ENCODE measurements at places on chromosomes 6 and 20.
A peak's percentile ranks its signal among the peaks of the same experiment; 100 is the strongest.

DNA sequence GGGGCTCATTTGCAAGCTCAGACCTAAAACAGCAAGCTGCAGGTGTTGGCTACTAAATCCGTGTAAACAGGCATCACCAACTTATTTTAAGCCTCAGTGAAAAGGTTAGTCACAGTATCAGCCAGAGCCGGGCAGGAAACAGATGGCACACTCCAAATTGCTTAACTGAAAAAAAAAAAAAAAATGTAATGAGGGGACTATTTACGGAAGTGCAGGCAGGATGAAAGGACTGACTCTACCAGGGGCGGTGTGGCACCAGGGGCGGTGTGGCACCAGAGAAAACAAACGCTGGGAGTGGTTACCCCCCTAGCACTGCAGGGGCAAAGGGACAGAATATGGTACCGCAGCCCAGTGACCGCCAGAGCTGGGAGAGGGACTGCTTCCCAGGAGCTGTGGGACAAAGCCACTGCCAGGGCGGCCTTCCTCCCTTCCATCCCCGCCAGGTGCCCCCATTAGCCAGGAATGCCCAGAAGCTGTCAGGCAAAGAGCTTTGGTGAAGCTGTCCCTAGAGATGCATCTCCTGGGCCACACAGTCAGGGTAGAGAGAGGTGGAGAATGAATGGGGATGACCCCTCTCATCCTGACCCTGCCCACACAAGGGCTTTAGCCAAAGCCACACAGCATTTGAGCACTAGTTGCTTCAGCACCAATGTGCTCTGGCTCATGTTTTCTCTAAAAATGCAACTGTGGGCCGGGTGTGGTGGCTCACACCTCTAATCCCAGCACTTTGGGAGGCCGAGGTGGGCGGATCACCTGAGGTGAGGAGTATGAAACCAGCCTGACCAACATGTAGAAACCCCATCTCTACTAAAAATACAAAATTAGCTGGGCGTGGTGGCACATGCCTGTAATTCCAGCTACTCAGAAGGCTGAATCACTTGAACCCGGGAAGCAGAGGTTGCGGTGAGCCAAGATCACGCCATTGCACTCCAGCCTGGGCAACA, 39.6 kb upstream of the GFOD1 start:
- peak; percentile 17 for DNase-seq
- no peaks in the 10 kb centered on the region for H3K36me3 ChIP-seq
- H3K27me3 ChIP-seq: no peaks in the 10 kb centered on the region
- no peak overlapping the region for H3K27ac ChIP-seq
- no peak overlapping the region for H3K4me3 ChIP-seq

DNA sequence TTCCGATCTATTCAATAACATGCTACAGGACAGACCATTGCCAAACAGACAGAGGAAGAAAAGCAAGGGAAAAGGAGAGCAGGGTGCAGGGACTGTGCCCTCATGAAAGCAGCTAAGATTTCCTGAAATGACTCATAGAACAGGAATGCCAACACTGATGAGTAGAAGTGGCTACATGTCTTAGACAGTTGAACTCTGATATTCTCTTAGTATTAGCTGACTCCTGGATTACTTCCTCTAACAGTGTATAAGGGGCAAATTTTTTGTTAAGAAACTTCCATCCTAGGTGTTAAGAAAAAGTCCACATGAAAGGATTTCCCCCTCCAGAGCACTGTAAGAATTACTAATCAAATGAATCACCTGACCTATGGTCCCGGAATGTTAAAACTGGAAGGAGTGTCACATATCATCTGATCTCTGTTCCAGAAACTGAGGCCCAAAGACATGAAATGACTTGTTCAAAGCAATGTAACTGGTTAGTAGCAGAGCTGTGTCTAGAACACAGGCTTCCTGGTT, 224.9 kb downstream of the IBTK start:
- H3K4me3 ChIP-seq: no peak overlapping the region
- H3K27me3 ChIP-seq: no peaks in the 10 kb centered on the region
- no peak overlapping the region for H3K27ac ChIP-seq
- no peaks in the 10 kb centered on the region for H3K36me3 ChIP-seq

DNA sequence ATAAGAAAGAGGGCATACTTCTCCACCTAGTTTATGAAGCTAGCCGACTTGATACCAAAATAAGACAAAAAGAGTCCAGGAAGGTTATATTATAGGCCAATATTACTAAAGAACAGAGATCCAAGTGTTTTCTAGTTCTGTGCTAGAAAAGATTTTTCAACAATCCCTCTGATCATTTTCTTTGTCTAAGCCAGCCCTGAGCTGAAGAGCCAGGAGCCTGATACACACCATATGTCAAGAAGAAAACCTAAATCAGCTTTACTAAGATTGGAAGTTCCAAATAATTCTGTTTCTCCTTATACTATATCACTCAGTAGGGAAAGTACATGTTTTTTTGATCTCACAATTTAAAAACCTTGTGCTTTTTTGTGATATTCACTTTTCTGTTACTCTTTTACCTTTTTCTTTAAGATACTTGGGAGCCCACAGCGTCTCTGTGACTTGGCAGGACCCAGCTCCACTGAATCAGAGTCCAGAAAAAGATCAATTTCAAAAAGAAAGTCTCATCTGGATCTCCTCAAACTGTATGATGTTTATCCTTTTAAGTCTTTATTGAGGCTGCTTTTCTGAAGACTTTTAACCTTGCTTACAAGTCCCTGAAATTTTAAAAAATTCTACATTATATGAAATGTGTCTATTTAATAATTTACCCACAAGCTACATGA, 43.0 kb upstream of the PBOV1 start:
- H3K4me3 ChIP-seq: no peak overlapping the region
- no peaks in the 10 kb centered on the region for H3K36me3 ChIP-seq
- DNase-seq: no peak
- no peaks in the 10 kb centered on the region for H3K4me1 ChIP-seq

GRCh38 chr6:75296811-75297779, 12.5 kb upstream of the TMEM30A start:
- H3K27me3 ChIP-seq: no peaks in the 10 kb centered on the region

DNA sequence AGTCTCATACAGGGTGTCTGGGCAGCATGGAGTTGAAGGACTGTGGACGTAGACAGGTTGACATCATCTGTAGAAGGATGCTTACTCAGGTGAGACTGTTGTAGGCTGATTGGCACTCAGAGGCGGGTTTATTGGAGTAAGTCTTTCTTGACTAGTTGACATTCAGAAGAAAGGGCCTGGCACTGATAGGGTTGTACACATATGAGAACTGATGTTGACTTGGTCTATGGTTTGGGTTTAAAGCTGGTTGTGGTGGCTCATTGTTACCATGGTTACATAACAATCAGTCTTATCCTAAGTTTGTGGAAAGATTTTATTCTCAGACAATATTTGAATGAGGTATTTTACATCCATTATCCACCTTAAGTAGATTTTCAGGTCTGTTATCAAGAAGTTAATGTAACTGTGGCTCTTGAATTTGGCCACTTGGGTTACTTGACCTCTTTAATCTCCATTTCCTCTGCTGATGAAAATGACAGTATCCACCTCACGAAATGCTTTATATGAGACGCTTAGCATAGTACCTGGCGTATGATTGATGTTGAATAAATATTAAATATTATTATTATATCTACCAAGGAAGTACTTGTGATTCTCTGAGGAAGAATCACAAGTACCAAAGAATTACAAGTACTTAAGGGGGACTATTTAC, 109.3 kb downstream of the DNAH8 start:
- DNase-seq: no peak
- no peaks in the 10 kb centered on the region for H3K27me3 ChIP-seq
- H3K27ac ChIP-seq: no peak overlapping the region
- no peaks in the 10 kb centered on the region for H3K4me1 ChIP-seq
- no peak overlapping the region for H3K4me3 ChIP-seq
- no peaks in the 10 kb centered on the region for H3K36me3 ChIP-seq

DNA sequence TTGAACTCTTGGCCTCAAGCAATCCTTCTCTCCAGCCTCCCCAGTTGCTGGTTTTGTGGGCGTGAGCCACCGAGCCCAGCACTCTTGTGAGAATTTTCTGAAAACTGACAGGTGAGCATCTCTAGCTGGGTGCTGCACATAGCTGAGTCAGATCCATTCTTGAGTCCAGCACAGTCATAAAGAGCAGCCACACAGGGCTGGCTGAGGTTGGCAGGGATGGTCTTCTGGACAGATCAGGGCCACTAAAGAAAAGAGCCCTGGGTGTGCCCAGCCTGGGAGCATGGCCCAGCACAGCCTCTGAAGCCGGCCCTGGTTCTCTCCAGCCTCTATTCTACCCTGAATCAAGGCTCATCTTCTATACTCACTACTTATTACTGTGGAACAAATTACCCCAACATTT, 11.5 kb downstream of the DLGAP4 start:
- no peak overlapping the region for H3K4me3 ChIP-seq
- H3K27ac ChIP-seq: no peak overlapping the region
- H3K36me3 ChIP-seq: no peaks in the 10 kb centered on the region
- no peaks in the 10 kb centered on the region for H3K27me3 ChIP-seq
- H3K4me1 ChIP-seq: no peaks in the 10 kb centered on the region
- no peak for DNase-seq

DNA sequence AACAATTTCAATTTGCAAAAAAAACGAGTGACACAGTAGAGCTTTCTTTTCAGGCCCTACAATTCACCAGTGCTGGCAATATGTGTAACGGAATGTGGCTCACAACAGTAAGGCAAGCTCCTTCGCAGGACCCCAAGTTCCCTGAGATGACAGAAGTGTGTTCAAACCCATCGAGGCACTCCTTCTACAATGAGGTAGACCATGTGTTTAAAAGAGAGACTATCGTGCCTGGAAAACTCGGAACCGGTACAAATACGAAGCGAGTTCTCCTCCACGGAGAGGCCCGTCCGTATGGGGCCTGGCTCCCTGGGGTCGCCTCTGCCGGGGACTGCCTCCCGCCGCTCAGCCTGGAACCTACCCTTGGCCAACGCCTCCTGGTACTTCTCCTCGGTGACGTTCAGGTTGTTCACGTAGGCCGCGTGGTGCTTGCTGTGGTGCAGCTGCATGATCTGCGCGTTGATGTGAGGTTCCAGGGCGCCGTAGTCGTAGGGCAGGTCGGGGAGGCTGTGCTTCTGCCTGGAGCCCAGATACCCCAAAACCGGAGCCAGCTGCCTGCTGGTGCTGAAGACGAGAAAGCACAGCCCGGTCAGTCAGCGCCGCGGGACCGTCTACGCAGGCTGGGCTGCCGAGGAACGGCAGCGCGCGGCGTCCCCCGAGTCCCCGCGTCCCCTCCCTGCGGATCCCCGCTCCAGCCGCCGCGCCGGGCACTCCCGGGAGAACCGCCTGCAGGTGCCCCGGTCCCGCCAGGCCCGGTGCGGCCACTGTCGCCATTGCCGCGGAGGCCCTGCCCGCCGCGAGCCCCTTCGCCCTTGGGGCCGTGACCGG, 526 bp downstream of the SOD2 start:
- H3K4me3 ChIP-seq: peak overlapping the region; percentile 90
- peak; percentile 46 for DNase-seq
- H3K4me1 ChIP-seq: peaks cover 49% of the 10 kb centered on the region
- no peaks in the 10 kb centered on the region for H3K27me3 ChIP-seq

- H3K27ac ChIP-seq: no peak overlapping the region
- no peaks in the 10 kb centered on the region for H3K4me1 ChIP-seq
- H3K27me3 ChIP-seq: no peaks in the 10 kb centered on the region
- no peaks in the 10 kb centered on the region for H3K36me3 ChIP-seq
- no peak for DNase-seq
These were observed 71.3 kb downstream of the ISM1 start for GRCh38 chr20:13292201-13292885.

- no peak overlapping the region for H3K4me3 ChIP-seq
- no peak for DNase-seq
- H3K27me3 ChIP-seq: no peaks in the 10 kb centered on the region
These were observed 154.9 kb downstream of the FARS2 start for GRCh38 chr6:5416250-5416649.

GRCh38 chr6:3541006-3541585, 84.2 kb upstream of the SLC22A23 start:
- no peak for DNase-seq
- no peaks in the 10 kb centered on the region for H3K4me1 ChIP-seq
- H3K27ac ChIP-seq: no peak overlapping the region
- no peaks in the 10 kb centered on the region for H3K27me3 ChIP-seq

GRCh38 chr6:152026291-152026690, 218.8 kb downstream of the ESR1 start:
- no peaks in the 10 kb centered on the region for H3K36me3 ChIP-seq
- peak overlapping the region; percentile 6 for H3K4me3 ChIP-seq
- no peaks in the 10 kb centered on the region for H3K4me1 ChIP-seq
- DNase-seq: no peak
- no peak overlapping the region for H3K27ac ChIP-seq

DNA sequence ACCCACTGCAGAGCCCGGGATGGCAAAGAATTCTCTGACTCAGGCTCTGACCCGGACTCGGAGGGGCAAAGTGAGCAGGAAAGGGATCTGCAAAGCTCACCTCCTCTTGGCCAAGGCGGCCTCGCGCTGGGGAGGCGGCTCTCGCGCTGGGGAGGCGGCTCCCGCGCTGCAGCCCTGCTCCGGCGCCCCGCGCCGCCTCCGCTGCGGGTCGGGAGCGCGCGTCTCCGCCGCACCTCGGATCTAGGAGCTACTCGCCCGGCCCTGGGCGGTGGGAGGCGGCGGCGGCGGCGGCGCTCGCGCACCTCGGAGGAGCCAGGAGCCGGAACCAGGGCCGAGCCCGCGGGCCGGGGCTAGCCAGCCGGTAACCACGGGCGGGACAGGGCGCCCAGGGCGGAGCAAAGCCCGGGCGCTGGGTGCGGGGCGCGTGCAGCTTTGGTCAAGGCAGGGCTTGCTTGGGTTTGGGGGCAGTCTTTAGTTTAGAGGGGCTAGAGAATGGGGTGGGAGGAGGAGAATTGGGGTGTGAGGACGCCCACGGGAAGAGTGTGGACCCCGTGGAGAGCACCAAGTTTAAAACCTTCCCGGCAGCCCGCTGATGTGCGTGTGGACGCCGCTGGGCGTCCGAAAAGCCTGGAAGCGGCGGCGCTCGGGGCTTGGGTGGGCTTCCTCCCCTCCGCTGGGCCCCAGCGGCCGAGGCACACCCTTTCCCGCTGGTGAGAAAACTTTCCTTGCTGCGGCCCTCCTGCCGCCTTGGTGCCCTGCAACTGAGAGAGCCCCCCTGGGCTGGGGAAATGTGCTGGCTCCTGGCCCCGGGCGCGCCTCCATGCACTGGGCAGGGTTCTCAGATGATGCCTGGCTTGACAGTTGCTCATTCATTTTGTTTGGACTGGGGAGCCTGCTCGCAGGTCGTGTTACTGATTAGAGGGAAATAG, at the start of gene MRAP2:
Gene MRAP2, plus strand, starts transcription at position 250 of the 929 bp plus-strand sequence. CDS start 21,547 bp downstream, outside the sequence.
- DNase-seq: no peak
- no peak within 1 kb of the TSS for H3K4me3 ChIP-seq
- H3K36me3 ChIP-seq: no peaks in the 10 kb centered on the region
- H3K27ac ChIP-seq: no peak within 1 kb of the TSS

- DNase-seq: peak; percentile 94
- H3K27me3 ChIP-seq: peaks cover 43% of the 10 kb centered on the region
- H3K4me3 ChIP-seq: peak within 1 kb of the TSS; percentile 68
- no peaks in the 10 kb centered on the region for H3K36me3 ChIP-seq
These were observed at the start of gene ID1 for GRCh38 chr20:31605031-31605901. Gene ID1, plus strand, starts transcription at chr20:31605289. Its CDS starts 99 bp downstream, at chr20:31605388.

DNA sequence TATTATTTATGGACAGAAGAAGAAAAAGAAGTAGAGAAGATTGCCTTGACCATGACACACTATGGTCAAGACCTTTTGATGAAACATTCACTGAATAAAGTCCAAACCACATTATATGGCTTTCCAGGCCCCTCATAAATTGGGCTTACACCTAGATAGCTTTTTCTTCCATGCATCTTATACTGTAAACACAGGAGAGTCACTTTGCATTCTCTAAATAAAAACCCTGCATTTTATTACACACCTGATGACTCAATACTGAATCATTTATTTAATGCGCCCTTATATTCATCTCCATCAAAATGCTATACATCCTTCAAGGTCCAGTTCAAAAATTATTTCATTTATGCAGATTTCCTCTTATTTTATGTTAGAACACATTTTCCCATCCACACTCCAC, 78.0 kb downstream of the COL21A1 start:
- H3K4me3 ChIP-seq: no peak overlapping the region
- DNase-seq: no peak
- H3K36me3 ChIP-seq: no peaks in the 10 kb centered on the region
- no peak overlapping the region for H3K27ac ChIP-seq
- H3K4me1 ChIP-seq: no peaks in the 10 kb centered on the region

Data from CD4-positive, alpha-beta T cell (primary cell).